A673 (cell line): ENCODE measurements at places on chromosomes 4 and X.

GRCh38 chrX:119008110-119008744, 33.8 kb downstream of the LONRF3 start:
- H3K4me3 ChIP-seq, result no peak overlapping the region
- no peaks in the 10 kb centered on the region for H3K4me1 ChIP-seq
- peak; percentile 42 for DNase-seq
- no peak overlapping the region for H3K27ac ChIP-seq
- peaks cover 8% of the 10 kb centered on the region for H3K27me3 ChIP-seq

DNA sequence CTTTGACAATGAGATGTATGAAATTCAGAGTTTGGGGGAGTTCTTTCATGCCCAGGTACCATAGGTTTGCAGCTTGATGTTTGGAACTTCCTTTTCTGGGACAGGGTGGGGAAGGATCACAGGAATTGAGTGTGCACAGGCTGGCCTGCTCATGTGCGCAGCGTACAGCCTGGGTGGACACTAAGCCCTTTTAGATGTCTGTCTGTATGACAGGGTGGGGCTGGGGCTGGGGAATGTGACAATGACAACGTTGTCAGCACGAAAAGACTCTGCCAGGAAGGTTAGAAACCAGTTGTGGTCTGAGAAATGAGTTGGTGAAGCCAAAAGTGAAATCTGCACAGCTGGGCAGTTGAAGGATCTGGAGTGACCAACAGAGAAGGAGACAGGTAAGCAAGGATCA, 47.4 kb downstream of the WWC2 start:
- H3K36me3 ChIP-seq, result no peaks in the 10 kb centered on the region
- H3K27ac ChIP-seq, result no peak overlapping the region
- DNase-seq, result no peak

DNA sequence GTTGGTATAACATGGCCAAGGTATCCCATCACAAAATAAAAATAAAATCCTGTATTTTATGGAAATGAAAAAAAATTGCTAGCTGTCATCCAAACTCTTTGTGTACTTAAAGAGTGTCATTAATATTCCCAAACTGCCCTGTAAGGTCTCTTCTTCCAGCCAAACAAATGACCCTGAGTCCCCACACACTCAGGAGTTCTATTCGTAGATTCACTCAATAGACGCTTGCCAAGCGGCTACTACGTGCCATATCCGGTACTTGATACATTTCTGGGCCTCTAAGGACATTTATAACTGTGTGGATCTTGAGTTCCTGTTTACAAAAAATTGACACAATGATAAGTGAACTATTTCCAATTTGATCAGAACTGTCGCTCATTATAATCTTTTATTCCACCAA, 245.1 kb downstream of the SCFD2 start:
- no peaks in the 10 kb centered on the region for H3K36me3 ChIP-seq
- no peaks in the 10 kb centered on the region for H3K4me1 ChIP-seq
- no peak overlapping the region for H3K4me3 ChIP-seq
- DNase-seq, result no peak
- no peaks in the 10 kb centered on the region for H3K27me3 ChIP-seq

DNA sequence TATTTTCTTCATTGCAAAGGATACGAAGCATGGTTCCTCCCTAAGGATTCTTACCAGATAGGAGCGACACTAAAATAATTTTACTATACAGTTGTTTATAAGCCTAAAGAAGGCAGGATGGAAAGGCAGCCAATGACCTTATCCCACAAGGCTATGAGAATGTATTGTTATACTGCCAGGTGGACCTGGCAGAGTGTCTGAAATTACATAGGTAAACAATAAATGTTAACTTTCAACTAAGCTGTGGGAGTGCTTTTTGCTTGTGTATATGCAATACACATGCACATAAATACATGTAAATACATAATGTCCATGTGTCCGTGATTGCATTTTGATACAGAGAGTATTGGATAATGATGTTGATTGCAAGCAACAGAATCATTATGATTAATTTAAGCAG, 850.6 kb downstream of the CENPC start:
- no peak for DNase-seq
- H3K27me3 ChIP-seq, result no peaks in the 10 kb centered on the region
- H3K27ac ChIP-seq, result no peak overlapping the region
- no peak overlapping the region for H3K4me3 ChIP-seq
- H3K4me1 ChIP-seq, result no peaks in the 10 kb centered on the region

- H3K4me1 ChIP-seq, result no peaks in the 10 kb centered on the region
- H3K4me3 ChIP-seq, result no peak overlapping the region
- H3K27ac ChIP-seq, result no peak overlapping the region
- H3K36me3 ChIP-seq, result no peaks in the 10 kb centered on the region
- no peak for DNase-seq
- no peaks in the 10 kb centered on the region for H3K27me3 ChIP-seq
These were observed 251.0 kb downstream of the ZNF674 start for GRCh38 chrX:46294234-46294633.

DNA sequence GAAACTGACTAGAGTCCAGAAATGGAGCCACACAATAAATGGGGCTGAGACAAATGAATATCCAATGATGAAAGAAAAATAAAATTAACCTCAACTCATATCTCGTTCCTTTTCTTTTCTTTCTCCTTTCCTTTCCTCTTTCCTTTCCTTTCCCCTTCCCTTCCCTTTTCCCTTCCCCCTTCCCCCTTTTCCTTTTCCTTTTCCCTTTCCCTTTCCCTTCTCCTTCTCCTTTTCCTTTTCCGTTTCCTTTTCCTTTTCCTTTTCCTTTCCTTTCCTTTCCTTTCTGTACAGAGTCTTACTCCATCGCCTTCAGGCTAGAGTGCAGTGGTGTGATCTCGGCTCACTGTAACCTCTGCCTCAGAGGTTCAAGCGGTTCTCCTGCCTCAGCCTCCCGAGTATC, 146.3 kb downstream of the RTL9 start:
- no peak overlapping the region for H3K27ac ChIP-seq
- no peak overlapping the region for H3K4me3 ChIP-seq
- no peak for DNase-seq
- no peaks in the 10 kb centered on the region for H3K36me3 ChIP-seq
- peaks cover 12% of the 10 kb centered on the region for H3K4me1 ChIP-seq
- no peaks in the 10 kb centered on the region for H3K27me3 ChIP-seq

GRCh38 chr4:173801361-173801760, 271.3 kb upstream of the HAND2 start:
- no peaks in the 10 kb centered on the region for H3K36me3 ChIP-seq
- H3K27ac ChIP-seq, result peak overlapping the region; percentile 36
- no peaks in the 10 kb centered on the region for H3K27me3 ChIP-seq
- no peak overlapping the region for H3K4me3 ChIP-seq
- H3K4me1 ChIP-seq, result peaks cover 29% of the 10 kb centered on the region

- no peaks in the 10 kb centered on the region for H3K36me3 ChIP-seq
- no peaks in the 10 kb centered on the region for H3K4me1 ChIP-seq
- no peak overlapping the region for H3K27ac ChIP-seq
- no peaks in the 10 kb centered on the region for H3K27me3 ChIP-seq
These were observed 31.2 kb downstream of the RS1 start for GRCh38 chrX:18640686-18641085.

DNA sequence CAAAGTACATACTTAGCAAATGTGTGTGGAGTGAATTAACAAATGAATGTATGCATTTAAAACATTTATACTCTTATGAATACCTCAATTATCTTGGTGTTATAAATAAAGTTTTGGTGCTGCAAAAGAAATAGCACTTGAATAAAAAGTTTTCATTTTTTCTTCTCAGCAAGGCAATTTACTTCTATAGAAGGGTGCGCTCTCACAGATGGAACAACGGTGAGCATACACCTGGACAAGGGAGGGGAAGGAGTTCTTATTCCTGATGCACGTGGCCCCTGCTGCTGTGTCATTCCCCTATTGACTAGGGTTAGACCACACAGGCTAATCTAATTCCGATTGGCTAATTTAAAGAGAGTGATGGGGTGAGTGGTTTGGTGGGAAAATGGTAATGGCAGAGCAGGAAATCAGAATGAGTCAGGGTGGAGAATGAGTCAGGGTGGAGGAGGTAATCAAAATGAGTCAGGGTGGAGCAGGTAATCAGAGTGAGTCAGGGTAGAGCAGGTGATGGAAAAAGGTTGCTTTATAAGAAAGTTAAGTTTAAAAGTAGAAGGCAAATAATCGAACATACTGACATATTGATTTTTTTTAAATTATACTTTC, 28.2 kb upstream of the PGK1 start:
- no peak overlapping the region for H3K4me3 ChIP-seq
- H3K27ac ChIP-seq, result no peak overlapping the region
- no peaks in the 10 kb centered on the region for H3K4me1 ChIP-seq
- H3K27me3 ChIP-seq, result no peaks in the 10 kb centered on the region

GRCh38 chrX:21946925-21947641, 6.6 kb downstream of the SMS start:
- DNase-seq, result peak; percentile 68
- H3K27ac ChIP-seq, result peak overlapping the region; percentile 43
- no peaks in the 10 kb centered on the region for H3K36me3 ChIP-seq
- peaks cover 18% of the 10 kb centered on the region for H3K4me1 ChIP-seq
- H3K4me3 ChIP-seq, result no peak overlapping the region
- no peaks in the 10 kb centered on the region for H3K27me3 ChIP-seq

- H3K27me3 ChIP-seq, result no peaks in the 10 kb centered on the region
- no peak overlapping the region for H3K4me3 ChIP-seq
- no peak overlapping the region for H3K27ac ChIP-seq
- DNase-seq, result no peak
- no peaks in the 10 kb centered on the region for H3K36me3 ChIP-seq
- no peaks in the 10 kb centered on the region for H3K4me1 ChIP-seq
These were observed 26.9 kb downstream of the NSG1 start for GRCh38 chr4:4413806-4414205.

GRCh38 chr4:44118971-44119680, 329.5 kb downstream of the KCTD8 start:
- H3K4me3 ChIP-seq, result no peak overlapping the region
- H3K4me1 ChIP-seq, result no peaks in the 10 kb centered on the region
- DNase-seq, result no peak
- no peaks in the 10 kb centered on the region for H3K36me3 ChIP-seq
- H3K27ac ChIP-seq, result no peak overlapping the region

DNA sequence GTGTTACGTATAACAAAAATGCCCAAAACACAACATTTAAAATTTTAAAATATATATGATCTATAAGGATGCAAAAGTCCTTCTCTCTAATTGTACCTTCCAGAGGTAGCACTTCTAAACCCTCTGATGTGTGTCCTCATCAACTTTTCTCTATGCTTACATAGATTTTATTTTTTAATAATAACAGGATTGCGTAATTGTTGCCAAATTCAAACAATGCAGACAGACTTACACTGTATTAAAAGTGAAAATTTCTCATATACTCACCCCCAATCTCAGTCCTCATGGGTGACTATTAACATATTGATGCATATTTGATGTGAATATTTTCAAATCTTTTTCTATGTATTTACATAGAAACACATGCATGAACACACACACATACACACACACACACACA, 144.0 kb downstream of the RBMX2 start:
- H3K27me3 ChIP-seq, result peaks cover 4% of the 10 kb centered on the region
- H3K36me3 ChIP-seq, result no peaks in the 10 kb centered on the region
- H3K4me1 ChIP-seq, result no peaks in the 10 kb centered on the region
- H3K27ac ChIP-seq, result no peak overlapping the region
- no peak for DNase-seq
- no peak overlapping the region for H3K4me3 ChIP-seq

- H3K4me1 ChIP-seq, result no peaks in the 10 kb centered on the region
- no peak overlapping the region for H3K4me3 ChIP-seq
- DNase-seq, result no peak
- H3K27me3 ChIP-seq, result no peaks in the 10 kb centered on the region
These were observed 215.2 kb upstream of the PSAPL1 start for GRCh38 chr4:7649741-7650531.

DNA sequence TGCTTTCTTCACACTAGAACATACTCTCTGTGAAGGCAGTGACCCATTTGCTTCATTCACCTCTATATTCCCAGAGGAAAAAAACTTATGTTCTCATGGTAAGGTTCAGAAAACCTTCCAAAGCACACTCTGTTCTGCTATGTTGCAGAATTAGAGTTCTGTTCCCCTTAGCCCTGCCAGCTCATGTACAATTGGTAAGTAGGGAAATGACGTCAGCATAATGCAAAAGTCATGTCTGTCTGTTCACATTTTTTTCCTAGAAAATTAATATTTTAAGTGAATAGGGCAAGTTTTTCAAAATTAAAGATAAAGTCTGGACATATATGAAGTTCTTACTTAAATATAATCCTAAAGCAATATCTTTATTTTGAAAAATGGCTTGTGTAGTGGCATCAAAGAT, 443.6 kb downstream of the GALNTL6 start:
- H3K27me3 ChIP-seq, result no peaks in the 10 kb centered on the region
- no peaks in the 10 kb centered on the region for H3K36me3 ChIP-seq
- no peak for DNase-seq
- no peak overlapping the region for H3K27ac ChIP-seq

DNA sequence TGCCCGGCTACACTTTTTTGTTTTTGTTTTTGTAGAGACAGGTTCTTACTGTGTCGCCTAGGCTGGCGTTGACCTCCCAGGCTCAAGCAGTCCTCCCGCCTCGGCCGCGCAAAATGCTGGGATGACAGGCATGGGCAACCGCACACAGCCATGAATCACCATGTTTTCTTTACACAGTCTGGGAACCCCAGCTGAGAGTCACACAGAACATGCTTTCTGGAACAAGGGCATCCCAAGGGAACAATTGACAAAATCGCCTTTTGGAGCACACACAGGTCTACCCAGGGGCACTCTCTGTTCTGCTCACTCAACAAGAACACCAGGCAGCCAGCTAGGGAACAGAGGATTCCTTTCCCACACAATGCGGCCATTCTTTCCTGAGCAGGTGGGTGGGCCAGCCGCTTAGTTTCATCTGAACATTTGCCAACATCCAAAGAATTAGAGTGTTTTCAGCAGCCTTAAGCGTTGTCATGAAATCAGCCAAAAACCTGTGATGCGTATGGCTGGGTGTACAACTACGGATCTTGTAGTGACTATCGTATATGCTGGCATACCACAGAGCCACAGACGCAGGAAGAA, 15.7 kb downstream of the PRKX start:
- H3K4me1 ChIP-seq, result peaks cover 3% of the 10 kb centered on the region
- H3K27me3 ChIP-seq, result no peaks in the 10 kb centered on the region
- H3K4me3 ChIP-seq, result no peak overlapping the region
- peak; percentile 38 for DNase-seq

GRCh38 chrX:650324-650723, 19.7 kb downstream of the SHOX start:
- H3K36me3 ChIP-seq, result no peaks in the 10 kb centered on the region
- peaks cover 3% of the 10 kb centered on the region for H3K27me3 ChIP-seq
- H3K4me3 ChIP-seq, result no peak overlapping the region

DNA sequence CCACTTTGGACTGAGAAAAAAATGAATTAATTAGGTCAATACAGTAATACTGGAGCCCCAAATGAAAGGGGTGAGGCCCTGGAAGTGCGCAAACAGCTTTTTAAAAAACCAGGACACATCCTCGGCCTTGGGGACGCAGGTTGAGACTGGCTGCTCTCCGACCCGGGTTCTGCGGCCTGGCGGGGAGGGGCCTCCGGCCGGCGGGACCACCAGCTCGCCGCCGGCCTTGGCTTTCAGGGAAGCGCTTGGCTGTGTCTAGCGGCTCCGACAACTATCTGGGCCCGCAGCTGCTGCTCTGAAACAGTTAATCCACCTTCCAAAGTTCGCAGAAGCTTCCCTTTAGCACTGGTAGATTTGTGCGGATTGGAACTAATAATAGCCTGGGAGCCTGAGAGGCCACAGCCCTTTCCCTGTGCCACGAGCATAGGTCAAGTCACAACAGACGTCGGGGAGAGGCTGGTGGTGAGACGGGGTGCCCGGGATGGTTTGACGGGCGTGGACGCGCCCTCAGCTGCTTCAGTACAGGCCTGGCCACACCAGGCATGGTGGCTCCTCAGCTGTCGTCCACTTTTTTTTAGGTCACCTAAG, 1.1 kb upstream of the SEL1L3 start:
- no peak for DNase-seq
- peak overlapping the region; percentile 87 for H3K4me3 ChIP-seq
- H3K36me3 ChIP-seq, result no peaks in the 10 kb centered on the region
- no peaks in the 10 kb centered on the region for H3K27me3 ChIP-seq
- peaks cover 22% of the 10 kb centered on the region for H3K4me1 ChIP-seq
- H3K27ac ChIP-seq, result no peak overlapping the region
